H1 (cell line): ENCODE measurements at places on chromosomes 2 and 18. TPM values are rescaled to one million over a fixed set of nuclear protein-coding genes. Genes with fewer than 3 reads are reported as not detected.

GRCh38 chr18:3262234-3263131 is 550 bp downstream of the MYL12B start:
- no peak for DNase-seq

The TMEM169 gene
- total RNA-seq, result 2.4 and 2.5 TPM in 2 replicates

The CNDP2 gene
- 243 TPM in 2 replicates for total RNA-seq

DNA sequence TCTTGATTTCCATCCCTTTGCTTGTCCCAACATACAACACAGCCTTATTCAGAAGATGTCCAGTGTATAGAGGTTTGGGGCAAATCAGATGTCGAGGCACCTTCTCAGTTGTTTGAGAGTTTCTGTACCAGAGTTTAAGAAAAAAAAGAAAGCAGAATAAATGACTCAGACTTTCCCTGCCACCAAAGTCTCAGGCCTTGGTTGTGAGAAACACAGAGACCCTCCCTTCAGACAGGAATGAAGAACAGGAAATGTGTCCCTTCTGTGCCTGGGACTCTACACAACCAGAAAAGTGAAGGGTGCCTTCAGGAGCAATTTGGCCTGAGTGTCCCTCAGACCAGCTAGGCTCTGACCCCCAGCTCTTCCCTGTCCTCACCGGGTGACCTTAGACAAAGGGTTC is 37.3 kb upstream of the REL start:
- DNase-seq, result no peak

The TFPI gene
- total RNA-seq, result 6.8 and 7.1 TPM in 2 replicates

GRCh38 chr18:38940475-38940862 is 1374.9 kb upstream of the CELF4 start:
- DNase-seq, result no peak
